ENCODE measurements at places on chromosomes 11 and 22. TPM values are rescaled to one million over a fixed set of nuclear protein-coding genes. Genes with fewer than 3 reads are reported as not detected.

DNA sequence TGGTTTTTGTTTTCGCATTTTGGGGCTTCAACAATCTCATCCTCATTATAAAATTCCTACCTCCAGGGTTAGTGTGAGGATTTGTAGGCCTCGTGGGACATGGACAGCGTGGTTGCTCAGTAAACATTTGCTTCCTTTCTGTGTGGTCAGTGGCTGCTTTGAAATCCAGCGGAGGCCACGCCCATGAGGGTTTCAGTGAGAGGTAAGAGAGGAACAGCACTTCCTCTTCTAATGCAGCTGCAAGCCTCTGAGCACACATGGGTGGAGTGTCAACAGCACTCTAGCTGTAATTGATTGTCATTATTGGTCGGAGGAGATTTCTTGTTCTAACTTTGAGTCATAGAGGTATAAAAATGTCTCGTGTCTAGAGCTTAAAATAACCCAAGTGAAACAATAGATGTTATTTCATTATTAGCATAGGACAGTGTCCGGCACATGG is 6.0 kb upstream of the ARHGAP42 start:
- DNase-seq = peak; percentile 73

DNA sequence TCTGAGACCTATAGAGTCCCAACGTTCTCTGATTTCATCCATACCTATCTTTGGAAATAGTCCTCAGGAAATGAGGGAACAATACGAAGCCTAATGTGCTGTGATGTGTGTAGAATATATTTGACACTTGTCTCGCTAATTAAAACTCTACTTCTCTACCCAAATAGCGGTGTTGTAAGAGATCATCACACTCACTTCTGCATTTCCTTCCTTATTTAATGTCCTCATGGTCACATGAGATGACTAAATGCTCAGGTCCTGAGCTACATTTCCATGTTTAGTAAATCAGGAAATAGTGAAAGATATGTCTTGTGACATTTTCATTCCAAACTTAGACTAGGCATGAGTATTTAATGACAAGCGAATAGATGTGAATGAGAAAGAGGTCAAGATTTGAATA is 112.3 kb downstream of the MAML2 start:
- no peak for DNase-seq

GRCh38 chr11:79117488-79117887 is 323.3 kb downstream of the TENM4 start:
- no peak for DNase-seq

ASPHD2 gene
- total RNA-seq = 6.1 TPM

HOATZ gene
- not detected for total RNA-seq

YPEL4 gene
- total RNA-seq = under 0.01 TPM

- DNase-seq = peak; percentile 91
Measured at GRCh38 chr11:122170815-122171475, 54.9 kb upstream of the BLID start.

GNAZ gene
- 2.0 TPM for total RNA-seq

OR5D13 gene
- not detected for total RNA-seq

GAL3ST1 gene
- total RNA-seq = not detected

DNA sequence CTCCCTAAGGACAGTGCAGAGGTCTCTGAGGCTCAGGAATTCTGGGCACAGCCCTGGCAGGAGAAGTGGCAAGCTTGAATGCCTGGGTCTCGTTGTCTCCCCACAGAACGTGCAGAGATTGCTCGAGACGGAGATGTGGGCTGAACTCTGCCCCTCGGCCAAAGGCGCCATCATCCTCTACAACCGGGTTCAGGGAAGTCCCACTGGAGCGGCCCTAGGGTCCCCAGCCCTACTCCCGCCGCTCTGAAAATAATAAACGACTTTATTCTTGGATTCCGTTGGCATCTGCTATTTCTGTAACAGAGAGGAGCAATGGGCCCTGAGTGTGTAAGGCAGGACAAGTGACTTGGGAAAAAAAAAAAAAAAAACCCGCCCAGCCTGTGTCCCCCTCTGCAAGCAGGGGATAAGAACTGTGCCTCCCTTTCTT is 591 bp upstream of the DNAJC4 start:
- no peak for DNase-seq

- DNase-seq = peak; percentile 36
Measured at GRCh38 chr11:27011560-27012233, 17.8 kb downstream of the FIBIN start.

KDM4E gene
- not detected for total RNA-seq

DNA sequence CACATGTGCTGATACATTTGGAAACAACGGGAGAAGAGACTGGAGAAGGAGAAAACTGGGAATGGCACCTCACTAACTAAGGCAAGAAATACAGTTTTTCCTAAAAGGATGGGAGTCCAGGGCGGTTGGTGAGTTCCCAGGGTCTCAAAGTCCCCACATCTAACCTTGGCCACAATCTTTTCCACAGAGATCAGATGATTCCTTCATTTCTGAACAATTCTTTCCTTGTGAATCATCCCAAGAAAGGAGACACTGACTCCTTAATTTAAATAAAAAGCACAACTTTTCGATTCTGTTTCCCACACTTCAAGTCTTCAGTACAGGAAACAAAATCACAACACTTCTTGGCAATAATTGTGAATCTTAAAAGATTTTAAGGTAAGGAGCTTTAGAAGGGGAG is 384.7 kb downstream of the DCDC1 start:
- no peak for DNase-seq

- no peak for DNase-seq
Measured at GRCh38 chr11:33598426-33599069, 102.1 kb downstream of the C11orf91 start.

DNA sequence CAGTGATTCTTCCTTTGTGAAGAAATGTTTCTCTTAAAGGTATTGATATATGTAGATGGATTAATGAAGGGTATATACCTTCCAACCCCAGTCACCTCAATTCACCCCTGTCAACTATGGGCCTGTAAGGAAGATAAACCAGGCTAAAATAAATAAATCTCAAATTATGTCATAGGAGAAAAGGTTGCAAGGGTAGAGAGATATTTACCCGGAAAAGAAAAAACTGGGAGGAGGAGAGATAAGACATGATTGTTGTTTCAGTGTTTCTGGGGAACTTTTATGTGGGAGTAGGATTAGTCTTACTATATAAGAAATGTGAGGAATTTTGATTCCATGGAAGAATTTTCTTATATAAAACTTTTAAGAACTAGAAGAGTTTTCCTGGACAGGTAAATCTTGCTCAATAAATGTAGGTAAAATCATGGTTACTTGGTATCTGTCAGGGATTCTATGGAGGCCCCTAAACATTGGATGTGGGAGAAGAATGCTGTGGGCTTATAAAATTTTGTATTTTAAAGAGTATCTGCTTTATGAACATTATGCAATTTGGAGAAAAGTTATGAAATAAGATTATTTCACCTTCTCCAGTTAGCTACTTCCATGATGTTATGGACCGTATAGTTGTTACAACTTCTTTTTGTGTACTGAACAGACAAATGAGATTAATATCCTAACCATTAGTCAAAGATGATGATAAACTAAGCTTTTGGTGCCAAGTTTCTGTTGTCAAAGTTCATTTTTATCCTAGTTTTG is 6.4 kb downstream of the YAP1 start:
- no peak for DNase-seq

ZP1 gene
- not detected for total RNA-seq

GUCD1 gene
- total RNA-seq = 60.9 TPM
